T-helper 1 cell (primary cell): ENCODE measurements at places on chromosomes 3 and 15.

DNA sequence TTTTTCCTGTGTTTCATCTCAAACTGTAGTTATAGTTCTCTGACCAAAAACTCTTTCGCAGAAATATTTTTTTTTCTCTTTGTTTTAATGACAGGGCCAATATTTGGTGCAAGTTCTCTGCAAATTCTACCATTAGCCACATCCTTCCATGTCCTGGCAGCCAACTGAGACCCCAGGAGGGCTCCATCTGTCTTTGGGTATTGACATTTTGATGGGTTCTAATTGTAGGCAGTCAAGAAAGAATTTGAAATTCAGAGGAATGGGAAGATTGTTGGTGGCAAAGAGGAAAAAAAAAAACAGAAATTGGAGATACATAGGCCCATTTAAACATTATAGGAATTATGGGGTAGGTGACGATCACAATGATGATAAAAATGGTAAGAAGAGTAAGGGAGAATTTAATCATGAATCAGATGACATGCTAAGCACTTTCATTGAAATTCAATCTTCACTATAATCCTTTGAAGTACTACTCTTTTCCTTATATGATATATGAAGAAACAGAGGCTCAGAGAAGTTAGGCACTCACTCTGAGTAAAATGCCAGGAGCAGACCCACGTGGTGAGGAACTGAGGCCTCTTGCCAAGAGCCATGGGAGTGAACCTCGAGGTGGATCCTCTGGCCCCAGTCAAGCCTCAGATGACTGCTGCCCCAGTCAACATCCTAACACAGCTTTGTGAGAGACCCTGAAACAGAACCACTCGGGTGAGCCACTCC is 151.4 kb downstream of the PDZRN3 start:
- DNase-seq = no peak

- DNase-seq = no peak
Observed at GRCh38 chr3:69182588-69183316, 60.4 kb upstream of the LMOD3 start.

GRCh38 chr3:27679691-27680090 is 42.4 kb downstream of the EOMES start:
- no peak for DNase-seq

DNA sequence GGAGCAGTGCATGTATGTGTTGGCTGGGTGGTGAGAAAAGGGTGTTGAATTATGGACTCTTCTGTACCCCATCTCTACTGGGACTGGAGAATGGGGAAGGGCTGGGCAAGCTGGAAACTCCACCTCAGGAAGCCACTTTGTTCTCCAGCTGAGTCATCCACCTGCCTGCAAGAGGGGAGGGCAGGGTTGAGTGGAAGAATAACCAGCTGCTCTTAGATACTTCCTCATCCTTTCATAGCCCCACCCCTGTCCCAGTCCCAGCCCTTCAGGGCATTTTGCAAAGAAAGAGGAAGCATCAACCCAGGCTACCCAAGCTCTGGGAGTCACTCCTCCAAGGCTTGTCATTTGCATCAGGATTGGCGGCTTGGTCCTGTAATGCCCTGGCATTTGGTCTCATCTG is 33.1 kb downstream of the RAB11A start:
- no peak for DNase-seq

DNA sequence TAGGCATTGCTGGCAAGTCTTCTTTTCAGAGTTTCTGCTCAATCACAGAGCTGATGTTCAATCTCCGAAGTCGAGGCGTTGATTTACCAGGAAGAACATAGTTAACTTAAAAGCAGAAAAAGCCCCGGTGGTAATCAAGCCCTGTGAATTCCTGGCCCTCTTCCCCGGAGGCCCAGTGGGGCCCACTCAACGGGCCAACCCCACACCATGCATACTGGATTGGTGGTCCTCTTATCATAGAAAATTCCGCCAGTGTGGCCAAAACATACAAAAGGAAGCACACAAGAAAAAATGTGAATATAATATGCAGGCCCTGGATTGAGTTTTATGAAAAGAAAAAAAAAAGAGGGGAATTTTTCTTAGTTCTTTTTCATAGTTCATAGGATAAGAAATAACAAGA is 873.0 kb upstream of the NR2F2 start:
- DNase-seq = no peak

GRCh38 chr3:20912406-20912805 is 726.4 kb upstream of the SGO1 start:
- no peak for DNase-seq

DNA sequence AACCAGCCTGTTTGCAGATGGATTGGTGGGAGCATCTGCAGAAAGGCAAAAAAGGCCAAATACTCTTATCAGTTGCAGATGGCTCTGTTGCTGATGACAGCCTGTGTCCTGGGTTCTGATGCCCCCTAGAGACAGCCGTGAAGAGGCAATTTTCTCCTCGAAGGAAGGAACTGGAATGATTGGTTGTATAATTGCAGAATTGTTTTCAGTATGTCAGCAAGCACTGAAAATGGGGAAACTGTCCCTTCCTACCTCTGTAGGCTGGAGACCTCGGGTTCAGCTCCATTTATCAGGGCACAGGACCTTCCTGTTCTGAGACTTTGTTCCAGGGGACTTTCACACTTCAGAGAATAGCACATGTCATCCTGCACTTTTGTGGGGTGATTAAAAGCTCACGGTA is 103.0 kb downstream of the PGPEP1L start:
- peak; percentile 13 for DNase-seq

GRCh38 chr3:133894353-133895207 is 1.1 kb downstream of the RAB6B start:
- DNase-seq = no peak

- DNase-seq = no peak
Observed at GRCh38 chr3:136958939-136959338, 1.2 kb downstream of the IL20RB start.

DNA sequence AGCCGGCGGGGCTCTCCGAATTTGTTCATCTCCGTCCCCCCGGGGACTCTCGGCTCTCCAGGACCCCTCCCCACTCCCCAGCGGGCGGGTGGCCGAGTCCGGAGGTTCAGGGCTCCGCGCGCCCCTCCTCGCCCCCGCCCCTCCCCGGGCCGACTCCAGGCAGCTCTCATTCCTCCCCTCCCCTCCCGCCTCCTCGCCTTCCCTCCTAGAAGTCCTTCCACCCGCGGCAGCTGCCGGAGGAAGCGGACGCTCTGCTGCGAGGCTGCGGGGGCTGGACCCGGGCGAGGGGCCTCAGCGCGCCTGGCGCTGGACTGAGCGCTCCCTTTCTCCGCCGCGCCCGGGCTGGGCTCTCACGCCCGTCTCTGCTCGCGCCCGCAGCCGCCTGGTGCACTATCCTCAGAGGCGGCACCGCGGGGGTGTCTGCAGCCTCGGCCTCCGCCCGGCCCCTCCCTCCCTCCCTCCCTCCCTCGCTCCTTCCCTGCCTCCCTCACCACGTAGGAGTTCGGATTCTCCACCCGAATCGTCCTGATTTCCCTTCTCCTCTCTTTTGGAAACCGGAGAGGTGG is at the start of gene ROBO2:
ROBO2 (plus strand) TSS at position 494 of the 566 bp plus-strand sequence. CDS start 687 bp downstream, outside the sequence.
- DNase-seq = no peak

DNA sequence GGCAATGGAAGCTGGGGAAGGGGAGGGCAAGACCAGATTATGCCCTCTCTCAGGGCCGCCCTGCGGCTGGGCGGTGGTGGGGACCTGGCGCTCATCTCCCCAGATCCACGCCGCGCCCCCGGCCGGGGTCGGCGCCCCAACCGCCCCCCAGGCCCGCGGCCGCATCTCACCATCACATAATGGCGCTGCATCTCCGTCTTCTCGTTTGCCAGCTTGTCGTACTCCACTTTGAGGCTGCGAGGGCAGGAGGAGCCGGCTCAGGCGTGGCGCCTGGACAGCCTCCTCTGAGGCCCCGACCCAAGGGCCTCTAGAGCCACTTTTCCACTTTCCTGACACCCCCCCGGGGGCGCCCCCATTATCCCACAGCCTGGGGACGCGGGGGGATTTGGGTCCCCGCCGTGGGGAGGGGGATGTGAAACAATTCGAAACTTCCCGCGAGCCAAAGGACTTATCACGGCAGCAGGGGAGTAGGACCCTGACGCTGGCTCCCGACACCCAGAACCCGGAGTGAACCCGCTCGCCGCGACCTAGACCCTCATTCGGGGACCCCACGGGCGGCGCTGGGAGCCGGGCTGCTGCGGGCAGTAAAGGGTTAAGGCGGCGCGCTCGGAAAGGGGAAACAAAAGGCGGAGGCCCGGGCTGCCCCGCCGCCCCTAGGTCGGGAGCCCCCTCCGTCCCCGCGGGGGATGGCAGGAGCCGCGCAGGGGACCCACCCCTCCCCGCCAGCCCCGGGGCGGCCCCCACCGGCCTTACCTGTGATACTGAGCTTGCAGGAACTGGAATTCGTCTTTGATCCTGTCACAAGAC is 2.1 kb downstream of the TLE3 start:
- DNase-seq = no peak

- DNase-seq = no peak
Observed at GRCh38 chr3:194272861-194273742, 78.0 kb downstream of the CPN2 start.

DNA sequence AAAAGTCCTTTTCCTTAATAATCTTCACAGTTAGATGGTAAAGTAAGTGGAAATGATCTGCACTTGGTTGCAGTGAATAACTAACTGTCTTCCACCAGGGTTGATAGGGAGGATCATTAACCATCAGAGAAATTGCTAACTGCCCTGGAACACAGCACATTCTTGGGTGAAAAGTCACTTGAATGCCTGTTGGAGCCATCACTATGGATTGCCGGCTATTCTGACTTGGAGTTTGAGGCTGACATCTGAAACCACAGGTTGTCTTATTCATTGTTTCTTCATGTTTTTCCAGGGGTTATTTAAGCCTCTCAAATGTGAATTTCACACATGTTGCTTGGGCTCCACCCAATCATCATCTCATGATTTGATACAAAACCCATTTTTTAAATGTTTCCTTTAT is 901.4 kb downstream of the MCTP2 start:
- DNase-seq = no peak

- DNase-seq = no peak
Observed at GRCh38 chr3:198071602-198072287, 111.7 kb downstream of the LMLN start.

- DNase-seq = no peak
Observed at GRCh38 chr15:64685230-64685888, 90.0 kb downstream of the RBPMS2 start.

- DNase-seq = no peak
Observed at GRCh38 chr15:43237842-43238470, 17.1 kb upstream of the EPB42 start.

- no peak for DNase-seq
Observed at GRCh38 chr3:42520336-42520735, 17.9 kb downstream of the VIPR1 start.

DNA sequence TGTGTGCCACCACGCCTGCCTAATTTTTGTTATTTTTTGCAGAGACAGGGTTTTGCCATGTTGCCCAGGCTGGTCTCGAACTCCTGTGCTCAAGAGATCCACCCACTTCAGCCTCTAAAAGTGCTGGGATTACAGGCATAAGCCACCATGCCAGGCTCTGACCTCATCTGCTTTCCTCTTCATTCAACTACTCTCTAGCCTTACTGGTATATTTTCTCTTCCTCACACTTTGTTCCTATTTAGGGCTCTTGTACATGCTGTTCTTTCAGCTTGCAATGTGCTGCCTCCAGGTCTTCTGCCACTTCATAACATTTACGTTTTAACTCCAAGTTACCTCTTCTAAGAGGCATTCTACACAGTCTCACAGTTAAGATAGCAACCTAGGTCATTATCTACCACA is 34.9 kb downstream of the PIK3CB start:
- no peak for DNase-seq

- DNase-seq = no peak
Observed at GRCh38 chr15:59300618-59301139, 72.0 kb downstream of the MYO1E start.

- no peak for DNase-seq
Observed at GRCh38 chr3:175257123-175257522, 398.0 kb downstream of the NAALADL2 start.

DNA sequence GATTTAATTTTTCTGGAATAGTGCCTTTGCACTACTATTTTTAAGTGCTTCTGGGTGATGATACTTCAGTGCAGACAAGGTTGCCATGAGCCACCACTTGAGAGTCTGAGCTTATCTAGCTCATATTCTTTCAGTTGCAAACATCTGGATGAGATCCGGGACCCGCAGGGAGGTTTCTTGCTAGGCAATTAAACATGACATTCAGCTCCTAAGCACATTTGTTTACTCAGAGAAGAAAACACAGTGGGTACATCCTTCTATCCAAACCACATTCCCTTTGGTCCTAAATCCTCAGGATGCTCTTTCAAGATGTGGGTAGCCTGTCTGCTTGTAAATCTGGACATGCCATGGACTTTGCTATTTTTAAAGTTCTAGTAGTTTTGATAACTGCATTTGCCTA is 12.0 kb downstream of the PLSCR1 start:
- DNase-seq = no peak

DNA sequence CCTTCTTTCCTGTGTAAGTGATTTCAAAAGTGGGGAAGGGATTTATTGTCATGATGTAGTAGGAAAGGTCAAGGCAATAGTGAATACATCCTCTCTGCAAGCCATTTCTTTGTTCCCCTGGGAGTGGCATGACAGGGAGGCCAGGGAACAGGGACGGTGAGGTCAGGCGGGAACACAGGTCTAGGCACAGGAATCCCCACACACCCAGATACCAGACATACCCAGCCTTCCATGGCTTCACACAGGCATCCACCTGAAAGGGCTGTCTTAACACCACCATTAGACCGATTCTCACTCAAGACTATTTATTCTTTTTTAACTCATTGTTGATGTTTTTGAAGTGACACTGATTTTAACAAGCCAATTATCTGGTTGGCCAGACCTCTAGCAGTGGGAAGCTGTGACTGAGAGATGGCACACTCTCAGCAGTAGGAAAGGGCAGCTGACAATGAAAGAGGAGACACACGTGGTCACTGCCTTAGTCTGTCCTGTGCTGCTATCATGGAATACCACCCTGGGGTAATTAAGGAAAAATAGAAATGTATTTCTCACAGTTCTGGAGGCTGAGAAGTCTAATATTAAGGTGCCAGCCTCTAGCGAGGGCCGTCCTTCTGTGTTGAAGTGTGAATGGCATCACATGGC is 74.6 kb upstream of the MYZAP start:
- no peak for DNase-seq

DNA sequence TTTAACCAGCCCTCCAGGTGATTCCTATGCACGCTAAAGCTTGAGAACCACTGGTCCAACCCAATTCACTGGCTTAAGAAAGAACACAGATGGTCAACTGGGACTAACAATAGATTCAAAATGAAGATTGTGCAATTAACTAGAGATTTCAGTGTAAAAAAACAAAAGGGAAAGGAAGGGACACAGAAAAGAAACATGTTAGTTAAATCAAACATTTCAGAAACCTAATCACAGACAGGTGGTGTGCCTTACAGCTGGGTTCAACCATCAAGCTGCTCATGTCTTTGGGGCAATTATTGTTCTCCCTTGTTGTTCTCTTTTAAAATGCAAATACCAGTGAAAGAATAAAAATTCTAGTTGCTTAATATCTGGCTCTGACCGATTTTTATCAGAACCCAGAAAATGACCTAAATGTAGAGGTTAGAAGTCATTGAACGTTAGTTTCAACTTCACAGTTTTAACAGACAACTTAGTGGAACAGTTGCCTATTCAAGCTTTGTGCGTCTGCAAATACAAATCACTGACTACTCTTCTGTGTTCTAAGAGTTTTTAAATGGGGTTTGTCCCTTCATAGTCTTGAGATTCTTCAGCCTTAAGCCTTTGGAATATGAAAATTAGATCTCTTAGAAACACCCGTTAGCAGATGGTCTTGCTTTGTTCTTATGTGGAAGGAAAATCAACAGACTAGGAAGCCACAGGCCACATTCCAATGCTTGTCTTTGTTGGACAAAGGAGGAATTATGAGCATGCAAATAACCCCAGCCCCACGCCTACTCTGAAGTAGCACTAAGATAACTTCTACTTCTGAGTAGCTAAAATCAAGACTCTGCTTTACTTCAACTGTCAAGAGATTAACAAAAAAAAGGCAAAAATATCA is 223.4 kb downstream of the ATP8B4 start:
- DNase-seq = no peak
